COLO829 (cell line): ENCODE measurements at places on chromosomes 12 and 14.
A peak's percentile ranks its signal among the peaks of the same experiment; 100 is the strongest.

DNA sequence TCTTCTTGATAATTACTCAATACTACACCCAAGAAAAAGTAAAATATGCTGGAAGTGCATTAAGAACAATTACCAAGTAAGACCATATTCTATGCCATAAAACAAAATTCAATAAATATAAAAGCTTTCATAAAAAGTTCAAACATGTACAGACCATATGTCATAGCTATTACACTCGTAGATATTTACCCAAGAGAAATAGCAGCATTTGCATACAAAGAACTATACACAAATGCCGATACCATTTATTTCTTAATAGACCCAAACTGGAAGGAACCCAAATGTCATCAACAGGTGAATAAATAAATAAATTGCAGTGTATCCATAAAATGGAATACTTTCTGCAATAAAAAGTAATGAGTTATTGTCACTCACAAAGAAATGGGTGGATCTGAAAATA is 78.3 kb upstream of the SLC16A7 start:
- no peak for DNase-seq

DNA sequence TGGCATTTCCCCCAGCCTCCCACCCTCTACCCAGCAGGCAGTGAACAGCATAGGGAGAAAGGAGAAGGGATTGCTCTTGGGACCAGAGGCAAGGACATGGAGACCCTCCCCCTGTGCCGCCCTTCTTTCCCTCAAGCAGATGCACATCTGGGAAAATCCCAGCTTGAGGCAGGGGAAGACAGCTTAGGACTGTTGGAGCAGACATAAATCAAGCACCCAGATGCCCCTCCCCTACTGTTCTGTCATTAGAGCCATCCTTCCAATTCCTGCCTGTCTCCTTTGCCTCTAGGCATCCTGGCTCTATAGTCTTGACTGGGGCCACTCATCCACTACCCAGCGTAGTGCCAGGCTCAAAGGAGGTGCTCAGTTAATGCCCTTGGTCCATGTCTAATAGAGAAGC is 7.5 kb upstream of the CISTR start:
- no peak for DNase-seq

DNA sequence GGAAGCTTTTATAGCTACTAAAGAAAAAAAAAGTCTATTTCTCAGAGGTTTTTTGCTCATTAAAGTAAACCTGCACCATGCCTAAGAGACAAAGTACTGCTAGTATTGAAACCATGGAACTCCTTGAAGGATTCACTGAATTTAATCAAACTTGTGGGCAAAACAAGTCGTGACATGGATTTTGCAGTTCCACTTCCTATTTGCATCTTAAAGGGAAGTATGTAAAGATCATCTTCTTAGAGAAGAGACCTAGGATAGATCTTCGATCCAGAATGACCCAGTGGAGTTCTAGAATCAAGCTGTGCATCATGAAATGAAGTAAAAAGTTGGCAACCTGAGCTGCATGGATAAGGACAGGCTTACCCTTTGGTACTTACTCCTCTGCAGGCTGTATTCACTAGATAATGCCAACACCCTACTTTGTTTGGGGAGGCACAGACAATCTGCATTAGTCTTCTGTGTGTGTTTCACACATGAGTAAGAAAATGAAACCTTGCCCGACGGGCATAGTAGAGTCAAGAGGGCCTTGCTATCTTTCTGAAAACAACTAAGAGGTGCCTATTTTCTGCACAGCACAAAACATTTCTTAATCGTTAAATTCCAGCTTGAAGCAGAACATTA is 1.9 kb downstream of the GNG2 start:
- DNase-seq: no peak

GRCh38 chr14:48251290-48251689 is 575.9 kb upstream of the MDGA2 start:
- no peak for DNase-seq

- DNase-seq: no peak
Observed at GRCh38 chr12:81231574-81232368, 153.9 kb downstream of the ACSS3 start.

GRCh38 chr12:75964150-75964549 is 67.4 kb downstream of the PHLDA1 start:
- DNase-seq: no peak

- no peak for DNase-seq
Observed at GRCh38 chr12:129903956-129904829, at the start of gene TMEM132D. Gene TMEM132D (minus strand): TSS chr12:129904025.

DNA sequence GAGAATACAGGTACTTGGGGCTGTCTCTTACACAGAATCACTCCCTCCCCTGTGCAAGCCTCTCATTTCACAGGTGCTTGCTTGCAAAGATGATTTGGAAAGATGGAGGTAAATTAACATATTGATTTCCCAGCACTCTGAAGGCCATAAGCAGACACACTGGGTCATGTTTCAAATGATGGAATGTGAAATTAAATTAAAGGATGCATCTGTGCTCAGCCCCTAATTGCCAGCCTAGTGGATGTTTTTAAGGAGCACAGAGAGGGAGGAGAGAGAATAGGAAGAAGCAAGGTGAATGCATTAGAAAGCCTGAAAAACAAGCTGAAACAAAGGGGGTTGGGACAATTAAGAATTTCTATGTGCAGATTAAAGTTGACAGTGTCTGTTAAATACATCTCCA is 96.1 kb upstream of the GRIP1 start:
- no peak for DNase-seq

DNA sequence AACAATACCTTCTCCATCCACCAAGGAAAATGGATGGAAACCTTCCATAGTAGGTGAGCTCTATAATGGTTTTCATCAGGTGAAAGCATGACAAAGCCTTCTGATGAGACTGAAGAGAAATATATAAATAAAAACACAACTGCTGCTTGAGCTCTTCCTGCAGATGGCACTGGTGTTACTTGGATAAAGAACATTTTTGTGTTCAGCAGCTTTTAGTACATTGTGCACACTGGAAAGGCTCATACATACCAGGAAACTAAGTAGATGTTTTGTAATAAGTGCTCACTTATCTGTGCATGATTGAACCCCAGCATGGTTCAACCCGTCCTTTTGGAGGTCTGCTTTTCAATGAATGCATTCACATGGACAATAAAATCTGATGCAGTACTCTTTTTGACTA is 357.3 kb upstream of the MIS18BP1 start:
- peak; percentile 30 for DNase-seq

DNA sequence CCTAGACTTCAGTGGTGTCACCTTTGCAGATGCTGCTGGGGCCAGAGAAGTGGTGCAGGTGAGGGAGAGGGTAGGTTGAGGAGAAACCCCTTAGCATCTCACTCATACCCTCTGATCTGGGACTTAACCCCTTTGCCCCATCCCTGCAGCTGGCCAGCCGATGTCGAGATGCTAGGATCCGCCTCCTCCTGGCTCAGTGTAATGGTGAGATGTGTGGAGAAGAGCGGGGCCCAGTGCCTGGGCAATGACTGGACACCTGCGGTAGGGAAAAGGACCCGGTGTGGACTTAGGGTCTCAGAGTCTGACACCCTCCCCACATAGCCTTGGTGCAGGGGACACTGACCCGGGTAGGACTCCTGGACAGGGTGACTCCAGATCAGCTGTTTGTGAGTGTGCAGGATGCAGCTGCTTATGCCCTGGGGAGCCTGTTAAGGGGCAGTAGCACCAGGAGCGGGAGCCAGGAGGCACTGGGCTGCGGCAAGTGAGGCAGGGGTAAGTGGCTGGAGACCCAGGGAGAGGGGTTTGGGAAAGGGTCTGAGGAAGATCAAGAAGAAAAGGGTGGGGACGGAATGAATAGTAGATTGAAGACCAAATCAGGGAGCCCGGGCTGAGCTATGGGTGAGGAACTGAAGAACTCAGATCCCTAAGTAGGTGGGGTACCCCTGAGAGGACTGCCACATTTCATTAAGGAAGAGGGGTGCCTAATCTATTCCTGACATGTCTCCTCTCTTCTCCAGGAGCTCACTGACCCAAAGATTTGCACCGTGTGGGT is 7.6 kb downstream of the B4GALNT1 start:
- no peak for DNase-seq

DNA sequence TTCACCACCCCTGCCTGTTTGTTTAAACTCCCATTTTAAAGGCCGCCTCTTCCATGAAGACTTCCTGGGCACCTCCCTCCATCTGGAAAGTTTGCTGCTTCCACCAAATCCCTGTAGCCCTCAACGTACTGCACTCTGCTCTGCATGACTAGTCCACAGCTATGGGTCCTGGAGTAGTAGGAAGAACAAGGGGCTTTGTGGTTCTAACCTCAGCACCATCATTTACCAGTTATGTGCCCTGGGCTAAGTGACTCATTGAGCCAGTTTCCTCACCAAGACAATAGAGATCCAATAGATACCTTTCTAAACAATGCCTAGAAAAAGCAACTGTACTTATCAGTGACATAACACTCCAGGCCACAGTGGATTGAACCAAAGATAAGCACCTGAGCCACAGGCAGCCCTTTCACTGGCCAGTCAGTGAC is 8.5 kb upstream of the LTBP2 start:
- peak; percentile 84 for DNase-seq

- no peak for DNase-seq
Observed at GRCh38 chr12:32379213-32379612, 20.1 kb upstream of the FGD4 start.

- no peak for DNase-seq
Observed at GRCh38 chr12:5581616-5582015, 149.7 kb downstream of the NTF3 start.

- no peak for DNase-seq
Observed at GRCh38 chr12:12723681-12724420, 6.7 kb downstream of the CDKN1B start.

DNA sequence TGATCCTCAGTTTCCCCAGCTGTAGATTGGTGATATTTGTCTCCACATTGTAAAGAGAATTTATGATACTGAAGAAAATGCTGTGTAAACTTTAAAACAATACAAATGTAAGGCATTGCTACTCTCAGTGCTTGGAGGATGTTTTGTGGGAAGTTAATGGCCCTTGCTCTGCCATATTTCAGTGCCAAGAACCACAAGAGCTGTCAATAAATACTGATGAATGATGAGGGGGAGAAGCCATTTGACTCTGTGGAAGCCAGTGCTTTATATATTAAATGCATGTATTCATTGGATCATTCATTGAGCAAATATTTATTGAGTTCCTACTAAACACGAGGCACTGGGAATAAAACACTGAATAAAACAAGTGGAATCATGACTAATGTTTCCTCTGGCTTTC is 30.8 kb downstream of the CACNA1C start:
- no peak for DNase-seq

GRCh38 chr12:13487326-13487725 is 290.8 kb downstream of the EMP1 start:
- no peak for DNase-seq

GRCh38 chr12:29782871-29783772 is 620 bp downstream of the TMTC1 start:
- DNase-seq: no peak

- no peak for DNase-seq
Observed at GRCh38 chr12:104567832-104568486, 111.2 kb downstream of the CHST11 start.

GRCh38 chr14:105944632-105945610 is 418.5 kb downstream of the TMEM121 start:
- DNase-seq: peak; percentile 21

DNA sequence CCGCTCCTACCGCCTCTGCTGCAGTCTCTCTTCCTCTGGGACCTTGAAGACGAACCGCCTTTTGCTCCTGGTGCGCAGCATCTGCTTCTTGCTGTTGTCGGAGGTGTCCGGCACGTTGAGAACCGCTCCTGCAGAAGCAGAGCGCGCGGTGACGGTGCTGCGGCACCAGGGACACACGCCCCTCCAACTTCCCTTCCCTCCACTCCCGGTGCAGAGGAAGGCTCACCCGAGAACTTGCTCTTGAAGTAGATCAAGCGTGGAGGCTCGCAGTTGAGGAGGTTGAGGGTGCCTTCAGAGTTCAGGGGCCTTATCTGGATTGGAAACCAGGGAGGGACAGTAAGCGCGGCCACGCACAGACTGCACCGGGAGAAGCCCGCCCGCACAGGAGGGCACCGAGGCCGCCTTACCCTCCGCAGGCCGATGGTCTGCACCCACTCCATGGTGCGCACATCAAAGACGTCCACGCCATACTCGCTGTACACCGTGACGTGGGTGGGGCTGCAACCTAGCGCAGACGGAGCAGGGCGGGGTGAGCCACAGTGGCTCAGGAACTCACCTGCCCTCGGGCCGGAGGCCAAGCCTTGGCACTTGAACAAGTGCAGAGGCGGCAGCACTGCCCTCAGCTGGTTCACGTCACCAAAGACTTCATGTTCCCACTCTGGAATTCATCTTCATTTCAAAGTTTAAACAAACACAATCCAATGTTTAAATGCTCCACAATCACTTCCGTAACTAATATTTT is 17.5 kb downstream of the AMN start:
- no peak for DNase-seq

GRCh38 chr14:70170976-70171375 is 17.8 kb downstream of the SLC8A3 start:
- no peak for DNase-seq

DNA sequence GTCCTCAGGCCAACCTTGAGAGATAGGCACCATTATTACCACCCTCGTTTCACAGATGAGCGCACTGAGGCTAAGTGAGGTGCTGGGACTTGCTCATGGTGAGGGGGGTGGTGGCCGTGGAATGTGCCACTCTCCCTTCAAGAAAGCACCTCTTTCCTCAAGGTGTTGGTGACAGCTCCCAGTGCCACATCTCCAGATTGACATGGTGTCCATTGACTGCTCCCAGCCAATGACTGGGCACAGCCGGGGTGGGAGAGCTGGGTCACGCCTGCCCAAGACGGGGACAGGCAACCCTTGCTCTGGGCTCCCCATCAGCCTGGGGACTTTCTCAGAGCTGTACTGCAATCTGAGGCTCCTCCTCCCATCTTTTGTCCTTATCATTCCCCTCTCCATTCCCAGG is 21.0 kb upstream of the MYL2 start:
- no peak for DNase-seq

- no peak for DNase-seq
Observed at GRCh38 chr12:50922820-50923219, 29.5 kb upstream of the HIGD1C start.

GRCh38 chr12:52636592-52637258 is 15.3 kb downstream of the KRT2 start:
- no peak for DNase-seq

GRCh38 chr14:102235275-102235897 is 69.6 kb downstream of the MOK start:
- DNase-seq: peak; percentile 96

GRCh38 chr12:8996682-8997405 is 7.5 kb downstream of the KLRG1 start:
- DNase-seq: no peak

DNA sequence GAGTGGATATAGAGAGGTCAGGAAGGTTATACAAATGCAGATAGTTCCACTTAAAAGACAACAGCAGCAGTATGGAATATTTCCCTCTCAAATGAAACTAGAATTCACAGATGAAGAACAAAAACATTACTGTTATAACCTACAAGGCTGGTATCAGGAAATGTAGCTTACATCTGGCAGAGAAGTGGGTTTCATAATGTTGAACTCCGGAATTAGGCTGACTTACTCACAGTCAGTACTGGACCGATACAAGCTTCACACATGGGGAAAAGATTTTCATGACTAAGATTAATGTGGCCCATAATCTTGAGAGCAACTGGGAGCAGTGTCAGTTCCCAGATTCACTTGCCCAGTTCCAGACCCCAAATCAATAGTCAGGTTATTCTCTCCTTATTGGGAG is 353.9 kb downstream of the DUSP6 start:
- peak; percentile 28 for DNase-seq
